Nucleus accumbens (tissue), 56 donors: ENCODE measurements at places on chromosomes 2 and 18.

DNA sequence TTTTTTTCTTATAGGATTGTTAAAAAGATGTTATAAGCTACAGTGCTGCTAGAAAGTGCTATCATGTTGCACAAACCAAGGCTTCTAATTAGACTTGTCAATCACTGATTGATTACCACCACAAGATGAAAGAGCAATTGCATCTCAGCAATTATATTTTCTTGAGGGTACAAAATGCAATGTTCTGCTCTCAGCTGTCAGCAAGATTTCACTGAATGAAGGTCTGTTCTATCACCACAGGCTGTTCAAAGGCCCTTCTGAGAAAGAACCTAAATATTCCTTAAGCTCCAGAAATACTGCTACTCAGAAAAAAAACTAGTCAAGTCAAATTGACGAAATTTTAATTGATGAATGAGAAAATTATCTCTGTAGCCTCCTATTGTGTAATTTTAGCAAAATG is 301.9 kb upstream of the KYNU start:
- no peak for DNase-seq

DNA sequence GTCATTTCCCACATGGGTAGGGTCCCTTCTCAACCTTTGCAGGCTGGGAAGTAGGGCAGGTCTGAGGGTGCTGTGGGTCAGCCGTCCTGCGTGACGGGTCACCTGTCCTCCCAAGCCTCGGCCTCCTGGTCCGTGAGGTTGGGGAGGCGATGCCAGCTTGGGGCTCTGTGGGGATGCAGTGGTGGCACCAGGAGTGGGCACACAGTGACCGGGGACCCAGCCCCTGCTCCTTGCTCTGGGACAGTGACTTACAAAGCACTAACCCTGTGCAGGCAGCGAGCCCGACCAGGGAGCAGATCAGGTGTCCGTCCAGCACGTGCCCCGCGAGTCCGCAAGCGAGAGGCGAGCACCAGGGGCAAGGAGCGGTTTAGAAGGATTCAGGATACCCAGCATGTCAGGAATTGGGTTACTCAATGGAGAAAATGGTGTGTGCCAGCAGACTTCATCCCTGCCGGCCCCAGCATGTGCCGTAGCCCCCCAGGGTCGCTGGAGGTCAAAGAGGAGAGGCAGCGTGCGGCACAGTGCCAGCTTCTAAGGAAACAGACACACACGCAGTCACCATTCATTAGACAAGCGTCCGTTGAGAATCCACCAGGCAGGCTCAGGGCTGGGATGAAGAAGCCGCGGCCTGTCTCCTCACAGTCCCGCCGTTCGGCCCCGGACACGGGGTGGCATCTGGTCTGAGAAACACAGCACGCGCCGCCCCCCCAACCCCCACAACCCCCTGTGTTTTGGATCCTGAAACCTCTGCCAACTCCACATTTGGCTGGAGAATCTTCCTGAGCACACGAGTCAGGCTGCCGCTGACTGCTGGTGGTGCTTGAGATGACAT is 11.7 kb downstream of the COLEC11 start:
- no peak for DNase-seq

DNA sequence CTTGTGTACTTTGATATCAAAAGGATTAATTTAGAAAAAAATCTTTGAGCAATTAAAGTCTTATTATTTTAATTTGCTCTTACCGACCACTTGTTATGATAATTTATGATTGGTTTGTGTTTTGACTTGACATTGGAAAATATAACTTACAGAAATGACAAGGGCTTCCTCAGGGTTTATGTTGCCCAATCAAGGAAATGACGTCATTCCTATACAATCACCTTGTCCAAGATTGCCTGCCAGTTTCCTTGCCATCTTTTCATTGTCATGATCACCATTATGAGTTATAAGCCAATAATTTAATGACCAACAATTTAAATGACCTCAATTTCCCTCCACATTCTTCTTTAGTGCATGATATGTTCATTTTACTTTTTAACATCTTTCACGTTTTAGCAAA is 351.8 kb upstream of the TMEFF2 start:
- DNase-seq = no peak

DNA sequence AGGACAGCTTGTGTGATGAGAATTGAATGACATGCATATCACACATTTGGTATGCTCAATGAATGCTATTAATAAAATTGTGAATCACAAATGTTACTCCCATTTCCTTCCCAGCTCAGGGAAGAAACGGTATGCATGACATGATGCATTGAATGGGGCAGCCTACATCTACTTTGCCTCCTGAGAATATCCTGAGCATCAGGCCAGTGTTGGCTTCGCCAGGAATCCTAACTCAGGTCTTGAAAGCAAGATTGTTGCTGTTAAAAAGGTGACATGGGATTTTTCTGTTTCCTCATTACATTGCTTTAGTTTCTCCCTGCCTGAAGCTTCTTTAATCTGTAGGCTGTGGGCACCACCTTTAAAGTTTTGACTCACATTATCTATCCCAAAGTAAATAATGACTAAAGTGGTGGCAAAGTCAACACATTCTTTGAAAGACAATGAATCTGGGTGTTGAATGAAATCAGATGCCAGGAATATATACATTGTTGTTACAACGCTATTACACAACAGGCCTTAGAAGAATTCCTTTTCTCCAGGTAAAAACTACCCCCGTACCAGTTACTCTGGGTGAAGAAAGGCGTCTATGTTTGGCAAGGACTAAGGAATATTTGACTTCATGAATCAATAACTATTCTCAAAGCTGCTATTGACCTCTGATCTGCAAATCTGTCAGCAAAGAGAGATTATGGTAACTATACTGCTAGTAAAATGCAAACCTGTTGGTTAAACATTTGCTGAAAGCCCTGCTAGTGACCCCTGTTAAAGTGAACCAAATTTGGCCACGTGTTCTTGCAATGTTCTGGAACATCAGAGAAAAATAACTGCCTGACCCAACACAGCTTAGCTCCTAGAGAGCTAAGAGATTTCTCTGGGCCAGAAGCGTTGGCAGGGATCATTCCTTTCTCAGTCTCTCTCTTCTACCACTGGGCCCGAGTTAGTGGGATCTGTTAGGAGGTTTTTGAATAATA is 30.5 kb upstream of the NEDD4L start:
- no peak for DNase-seq

DNA sequence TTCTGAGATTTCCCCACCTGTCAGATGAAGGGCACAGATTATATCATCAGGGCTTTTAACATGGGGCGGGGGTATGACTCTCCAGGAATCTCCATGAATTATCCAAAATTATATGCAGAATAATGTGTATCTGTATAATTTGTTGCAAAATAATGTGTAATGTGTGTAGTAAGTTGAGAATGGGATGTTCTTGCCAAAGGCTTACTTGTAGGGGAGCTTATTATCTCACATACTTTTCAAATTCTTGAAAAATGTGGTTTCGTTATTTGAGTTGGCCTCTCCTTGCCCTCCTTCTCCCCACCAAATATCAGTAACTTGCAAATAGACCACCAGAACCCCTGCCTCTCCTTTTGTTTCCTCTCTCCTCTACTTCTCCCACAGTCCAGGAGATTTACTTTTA is 35.6 kb downstream of the UBR3 start:
- no peak for DNase-seq

DNA sequence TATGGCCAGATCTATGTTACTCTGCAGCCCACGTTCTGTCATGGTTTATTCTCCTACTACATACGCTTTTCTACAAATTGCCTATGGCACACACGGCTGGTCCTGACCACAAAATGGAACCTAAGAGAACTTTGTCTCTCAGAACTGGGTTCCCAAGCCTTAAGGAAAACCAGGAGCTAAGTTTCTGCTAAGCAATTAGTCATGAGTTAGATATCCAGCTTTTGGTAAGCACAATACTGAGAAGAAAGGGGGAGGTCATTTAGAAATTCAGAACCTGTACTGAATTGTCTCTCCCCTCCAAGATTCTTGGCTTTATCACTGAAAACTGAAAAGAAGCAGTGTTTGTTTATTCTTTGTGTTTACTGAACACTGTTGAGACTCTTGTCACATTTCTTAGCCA is 283.5 kb upstream of the TANK start:
- no peak for DNase-seq

DNA sequence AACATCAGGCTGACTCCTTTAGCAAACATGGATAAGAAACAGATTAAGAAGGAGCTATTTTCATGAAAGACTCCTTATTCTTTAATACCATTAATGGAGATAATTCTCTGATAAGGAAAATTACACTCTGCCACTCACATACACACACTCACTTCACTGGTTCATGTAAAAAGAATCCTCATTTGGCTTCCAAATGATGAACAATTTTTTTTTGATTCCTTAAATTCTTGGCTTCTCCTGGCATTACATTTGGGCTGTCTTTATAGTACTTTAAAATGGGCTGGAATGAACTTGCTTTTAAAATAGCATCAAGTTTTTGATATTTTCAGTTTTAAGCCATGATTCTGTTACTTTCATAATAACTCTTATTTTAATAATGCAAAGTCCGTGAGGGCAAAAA is 328.6 kb downstream of the SLC8A1 start:
- DNase-seq = no peak

DNA sequence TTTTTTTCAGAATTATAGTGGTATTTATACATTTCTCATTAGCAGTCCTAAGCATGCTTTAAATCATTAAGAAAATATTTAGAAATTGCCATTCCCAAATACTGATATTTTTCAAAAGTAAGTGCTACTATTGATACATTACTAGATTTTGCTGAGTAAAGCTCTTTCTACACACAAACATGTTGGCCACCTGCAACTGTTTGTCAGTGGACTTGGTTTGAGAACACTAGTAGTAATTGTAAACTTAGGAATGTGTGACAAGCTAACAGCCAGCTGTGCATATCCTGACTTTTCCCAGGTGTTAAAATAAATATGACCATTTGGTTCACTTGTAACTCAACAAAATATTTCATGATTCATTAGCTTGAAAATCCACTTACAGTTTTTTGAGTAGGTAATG is 103.1 kb downstream of the MSTN start:
- DNase-seq = no peak

GRCh38 chr2:85156153-85156552 is 23.0 kb downstream of the TCF7L1 start:
- DNase-seq = no peak
